ENCODE measurements at places on chromosomes 3 and 15.

- DNase-seq, result no peak
Observed at GRCh38 chr3:4606911-4607310, 113.8 kb downstream of the ITPR1 start.

DNA sequence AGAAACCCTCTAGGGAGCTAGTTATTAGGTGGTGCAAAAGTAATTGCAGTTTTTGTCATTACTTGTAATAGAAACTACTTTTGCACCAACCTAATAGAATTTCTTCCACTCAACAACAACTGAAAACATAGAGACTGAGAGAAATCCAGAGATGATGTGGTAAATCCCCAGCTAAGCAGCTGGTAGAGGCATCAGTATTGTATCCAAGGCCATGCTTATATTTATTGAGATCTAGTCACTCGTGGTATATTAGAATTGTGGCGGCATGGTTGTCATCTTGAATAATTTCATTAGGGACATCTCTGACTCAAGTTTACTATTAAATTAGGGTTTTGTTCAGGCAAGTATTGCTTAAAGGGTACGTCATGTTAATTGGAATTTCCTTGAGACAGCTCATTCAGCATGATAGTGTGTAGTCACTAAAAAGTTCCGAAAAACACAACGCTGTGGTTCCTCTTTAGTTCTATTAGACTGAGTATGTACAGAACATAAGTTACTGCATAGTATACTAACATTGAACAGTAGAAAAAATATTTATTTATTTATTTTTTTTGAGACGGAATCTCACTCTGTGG is 35.3 kb downstream of the PAK2 start:
- DNase-seq, result no peak

- DNase-seq, result no peak
Observed at GRCh38 chr3:94156626-94157025, 93.8 kb downstream of the NSUN3 start.

DNA sequence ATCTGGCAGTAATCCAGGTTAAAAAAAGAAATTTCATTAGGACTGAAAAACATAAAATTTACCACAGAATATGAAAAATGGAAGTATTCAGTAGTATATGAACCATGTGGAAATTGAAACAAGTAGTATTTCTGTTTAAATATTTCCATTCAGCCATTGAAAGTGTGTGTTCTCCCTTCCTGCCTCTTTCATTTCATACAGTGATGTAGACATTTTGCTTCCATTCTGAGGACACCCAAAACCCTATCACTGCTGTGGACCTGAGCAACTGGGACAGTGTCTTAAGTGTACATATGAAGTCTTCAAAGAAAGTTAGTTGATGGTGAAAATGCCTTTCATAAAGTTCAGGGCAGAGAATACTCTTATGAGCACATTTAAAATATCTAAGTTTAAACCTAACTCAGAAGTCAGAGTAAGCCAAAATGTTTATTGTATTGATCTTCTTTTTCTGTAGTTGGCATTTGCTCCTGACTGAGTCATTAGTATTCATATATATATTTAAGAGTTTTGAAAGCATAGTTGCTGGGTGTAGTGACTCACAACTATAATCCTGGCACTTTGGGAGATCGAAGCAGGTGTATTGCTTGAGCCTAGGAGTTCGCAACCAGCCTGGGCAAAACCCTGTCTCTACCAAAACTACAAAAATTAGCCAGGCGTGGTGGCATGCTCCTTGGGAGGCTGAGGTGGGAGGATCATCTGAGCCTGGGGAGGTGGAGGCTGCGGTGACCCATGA is 198.8 kb downstream of the KLHL25 start:
- DNase-seq, result no peak

DNA sequence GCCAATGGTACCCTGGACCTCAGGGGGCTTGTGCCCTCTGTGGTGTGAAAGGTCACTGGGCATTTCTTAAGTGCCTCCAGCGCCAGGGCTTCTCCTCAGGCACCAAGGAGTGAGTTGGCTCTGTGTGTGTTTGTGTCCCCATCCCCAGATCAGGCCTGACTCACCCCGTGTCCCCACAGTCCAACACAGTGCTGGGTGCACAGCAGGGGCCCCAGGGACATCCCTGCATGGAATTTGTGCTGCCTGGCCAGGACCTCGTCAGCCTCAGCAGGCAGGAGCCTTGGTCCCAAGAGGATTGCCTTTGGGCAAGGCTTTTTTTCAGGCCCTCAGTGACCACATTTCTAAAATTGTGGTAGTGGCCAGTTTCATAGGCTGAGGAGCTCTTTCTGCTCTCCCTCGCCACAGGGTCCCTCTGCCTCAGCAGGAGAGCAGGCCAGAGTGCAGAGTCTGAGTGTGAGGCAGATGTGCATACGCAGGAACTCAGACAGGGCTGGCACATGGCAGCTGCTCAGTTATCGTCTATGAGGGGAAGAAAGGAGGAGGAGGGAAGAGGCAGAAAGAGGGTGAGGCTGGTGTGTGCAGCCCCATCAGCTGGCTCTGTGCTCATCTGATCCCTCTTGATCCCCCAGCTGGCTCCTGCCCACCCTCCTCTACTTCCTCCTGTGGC is 215.6 kb downstream of the RPLP1 start:
- DNase-seq, result no peak

- no peak for DNase-seq
Observed at GRCh38 chr3:181578743-181579142, 133.0 kb upstream of the SOX2 start.

DNA sequence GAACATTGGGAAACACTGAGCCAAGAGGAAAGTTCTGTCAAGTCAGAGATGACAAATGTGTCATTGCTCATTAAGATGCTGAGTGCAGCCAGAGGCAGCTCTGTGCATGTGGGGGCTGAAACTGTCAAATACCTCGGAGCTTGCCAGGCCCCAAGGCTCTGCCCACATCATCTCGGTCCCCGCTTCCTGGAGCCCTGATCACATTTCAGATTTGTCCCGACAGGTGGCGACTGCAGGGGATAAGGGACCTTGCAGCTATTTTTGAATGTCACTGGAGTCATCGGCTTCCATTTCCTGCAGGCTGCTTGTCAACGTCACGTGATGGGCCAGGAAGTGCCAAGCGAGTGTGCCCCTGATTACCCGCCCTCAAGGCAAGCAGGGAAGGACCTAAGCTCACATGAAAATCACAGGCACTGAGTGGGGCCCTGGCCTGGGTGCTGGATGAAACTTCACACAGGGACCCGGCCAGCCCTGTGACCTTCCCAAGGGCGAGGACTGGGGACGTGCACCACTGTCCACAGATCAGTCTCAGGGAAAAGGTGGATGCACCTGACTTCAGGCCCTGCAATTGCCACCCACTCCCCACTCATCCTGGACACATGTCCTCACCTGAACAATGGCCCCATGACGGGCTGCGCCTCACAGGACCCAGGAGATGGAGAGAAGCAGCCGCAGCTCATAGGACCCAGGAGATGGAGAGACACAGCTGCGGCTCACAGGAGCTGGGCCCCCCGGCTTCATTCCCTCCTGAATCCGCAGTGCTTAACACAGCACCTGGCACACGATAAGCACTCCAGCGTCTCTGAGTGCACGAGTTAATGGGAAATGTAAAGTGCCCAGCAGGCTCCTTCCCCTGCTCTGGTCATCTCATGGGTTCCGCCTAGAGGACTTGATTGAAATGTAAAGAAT is 73.4 kb downstream of the NUP210 start:
- peak; percentile 24 for DNase-seq

GRCh38 chr3:113588806-113589205 is 56.5 kb downstream of the SIDT1 start:
- no peak for DNase-seq
